Nephron progenitor cell (in vitro differentiated cells): ENCODE measurements at places on chromosomes 2 and 18.

GRCh38 chr2:158602027-158602426 is 145.3 kb downstream of the PKP4 start:
- H3K27ac ChIP-seq = no peak overlapping the region
- DNase-seq = no peak
- H3K4me1 ChIP-seq = no peaks in the 10 kb centered on the region
- H3K36me3 ChIP-seq = peaks cover 16% of the 10 kb centered on the region
- H3K4me3 ChIP-seq = no peak overlapping the region
- H3K27me3 ChIP-seq = no peaks in the 10 kb centered on the region

DNA sequence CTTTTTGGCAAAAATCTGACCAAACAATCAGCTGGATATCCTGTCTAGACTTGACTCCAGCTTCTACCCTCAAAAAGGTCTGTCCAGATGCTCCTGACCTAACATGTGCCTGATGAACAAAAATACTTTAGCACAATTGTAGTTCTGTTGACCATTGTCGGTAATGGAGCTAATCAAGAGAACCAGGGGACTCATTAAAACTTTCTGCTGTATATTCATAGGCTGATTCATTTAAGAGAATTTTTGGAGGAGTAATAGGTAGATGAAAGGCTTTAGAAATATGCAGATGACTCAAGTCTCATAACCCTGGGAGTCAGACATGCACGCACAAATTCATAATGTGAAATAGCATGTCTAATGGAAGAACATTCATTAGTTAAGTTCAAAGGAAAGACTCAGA is 514.2 kb downstream of the TXNL1 start:
- DNase-seq = no peak
- H3K27me3 ChIP-seq = no peaks in the 10 kb centered on the region
- no peaks in the 10 kb centered on the region for H3K36me3 ChIP-seq
- no peak overlapping the region for H3K4me3 ChIP-seq
- peaks cover 10% of the 10 kb centered on the region for H3K4me1 ChIP-seq

DNA sequence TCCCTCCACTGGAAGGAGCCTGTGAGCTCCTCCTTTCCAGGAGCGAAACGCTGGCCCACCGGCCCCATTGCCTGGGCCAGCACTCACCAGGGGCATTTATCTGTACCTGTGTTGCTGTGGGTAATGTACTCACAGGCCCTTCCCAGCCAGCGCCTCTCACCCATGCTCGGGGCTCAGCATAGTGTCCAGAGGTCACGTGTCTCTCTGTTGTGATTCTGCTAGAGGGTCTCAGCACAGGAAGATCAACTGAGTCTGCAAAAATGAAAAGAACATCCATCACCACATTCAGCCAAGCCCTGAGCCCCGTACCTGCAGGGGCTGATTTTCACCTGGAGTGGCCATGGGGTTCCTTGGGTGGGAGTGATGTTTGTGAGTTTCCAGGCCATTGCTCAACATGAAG is 103.1 kb upstream of the TPO start:
- H3K4me1 ChIP-seq = peaks cover 5% of the 10 kb centered on the region
- H3K27ac ChIP-seq = no peak overlapping the region
- peaks cover 5% of the 10 kb centered on the region for H3K27me3 ChIP-seq
- no peak overlapping the region for H3K4me3 ChIP-seq
- no peaks in the 10 kb centered on the region for H3K36me3 ChIP-seq
- DNase-seq = no peak

DNA sequence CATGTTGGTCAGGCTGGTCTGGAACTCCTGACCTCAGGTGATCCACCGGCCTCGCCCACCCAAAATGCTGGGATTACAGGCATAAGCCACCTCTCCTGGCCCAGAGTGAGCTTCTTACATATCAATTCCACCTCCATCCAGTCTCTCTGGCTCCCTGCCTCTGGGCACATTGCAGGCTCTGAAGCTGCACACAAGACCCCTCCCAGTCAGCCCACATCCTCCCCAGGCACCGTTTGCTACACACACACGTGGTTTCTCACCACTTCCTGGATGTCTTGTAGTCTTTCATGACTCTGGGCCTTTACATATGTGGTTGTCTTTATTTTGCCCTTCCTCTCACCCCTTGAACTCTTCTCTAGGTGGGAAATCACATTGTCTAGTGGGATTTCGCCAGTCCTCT is 64.0 kb upstream of the CABLES1 start:
- peaks cover 3% of the 10 kb centered on the region for H3K27me3 ChIP-seq
- no peak for DNase-seq
- no peak overlapping the region for H3K4me3 ChIP-seq
- H3K36me3 ChIP-seq = no peaks in the 10 kb centered on the region

DNA sequence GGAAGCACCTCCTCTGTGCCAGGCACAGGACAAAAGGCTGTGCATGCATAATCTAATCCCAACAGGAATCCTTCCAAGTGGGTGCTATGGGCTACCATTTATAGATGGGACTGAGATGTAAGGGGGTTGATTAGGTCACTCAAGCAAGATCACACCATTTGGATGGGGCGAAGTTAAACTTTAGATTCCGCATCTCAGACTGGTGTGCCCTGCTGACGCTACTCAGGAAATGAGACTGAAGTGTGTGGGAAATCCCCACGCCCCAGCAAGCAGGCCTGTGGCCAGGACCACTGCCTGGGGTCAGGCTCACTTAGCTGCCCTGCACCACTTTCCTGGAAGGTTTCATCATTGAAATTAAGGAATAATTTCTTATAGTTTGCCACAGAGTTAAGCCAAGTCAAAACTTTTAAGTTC is 70.5 kb upstream of the PPP1CB start:
- peaks cover 4% of the 10 kb centered on the region for H3K27me3 ChIP-seq
- H3K4me3 ChIP-seq = no peak overlapping the region
- H3K36me3 ChIP-seq = no peaks in the 10 kb centered on the region
- peaks cover 64% of the 10 kb centered on the region for H3K4me1 ChIP-seq
- no peak for DNase-seq

DNA sequence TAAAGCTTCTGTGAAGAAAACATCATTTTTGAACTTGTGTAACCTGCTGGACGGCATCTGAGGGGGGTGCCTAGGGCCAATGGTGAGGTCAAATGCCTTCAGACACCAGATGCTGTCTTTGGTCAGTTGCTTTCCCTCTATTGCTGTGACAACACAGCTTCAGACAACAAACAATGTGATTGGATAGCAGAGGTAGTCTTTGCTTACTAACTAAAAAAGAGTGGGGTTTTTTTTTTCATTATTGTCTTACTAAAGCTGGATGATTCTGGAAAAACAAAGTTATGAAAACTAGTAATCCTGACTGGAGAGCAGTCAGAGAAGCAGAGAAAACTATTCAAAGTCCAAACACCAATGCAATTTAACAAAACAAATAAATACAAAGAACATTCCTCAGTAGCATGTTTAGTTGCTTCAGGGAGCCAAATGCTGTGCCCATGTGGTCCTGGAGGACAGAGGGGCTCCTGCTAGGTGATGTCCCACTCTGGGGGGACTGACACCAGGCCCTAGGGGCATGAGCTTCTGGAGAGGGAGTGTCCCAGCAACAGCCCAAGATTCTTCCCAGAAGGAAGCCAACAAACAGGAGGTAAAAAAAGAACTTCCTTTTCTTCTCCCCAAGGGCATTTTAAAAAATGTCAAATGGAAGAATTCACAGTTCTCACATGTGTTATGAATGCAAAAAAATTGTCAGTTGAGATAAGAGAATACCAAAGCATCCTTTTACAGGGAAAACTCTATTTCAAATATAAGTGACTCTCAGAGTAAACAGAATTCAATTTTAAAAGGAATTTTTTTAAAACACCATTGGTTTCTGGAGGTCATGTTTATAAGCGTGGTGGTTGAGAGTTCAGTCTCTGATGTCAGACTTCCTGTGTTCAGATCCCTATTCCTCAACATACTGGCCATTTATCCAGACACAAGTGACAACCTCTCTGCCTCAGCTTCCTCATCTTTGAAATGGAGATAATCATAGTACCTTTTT is 181.1 kb upstream of the PGAP1 start:
- H3K4me1 ChIP-seq = peaks cover 27% of the 10 kb centered on the region
- peak overlapping the region; percentile 96 for H3K27ac ChIP-seq
- H3K27me3 ChIP-seq = no peaks in the 10 kb centered on the region
- no peak for DNase-seq
- H3K36me3 ChIP-seq = no peaks in the 10 kb centered on the region

- no peaks in the 10 kb centered on the region for H3K36me3 ChIP-seq
- no peak overlapping the region for H3K4me3 ChIP-seq
- no peaks in the 10 kb centered on the region for H3K4me1 ChIP-seq
- peaks cover 5% of the 10 kb centered on the region for H3K27me3 ChIP-seq
- no peak overlapping the region for H3K27ac ChIP-seq
Measured at GRCh38 chr2:228613133-228613850, 431.8 kb upstream of the SPHKAP start.

GRCh38 chr2:108884619-108885018 is 98.0 kb downstream of the CCDC138 start:
- H3K27me3 ChIP-seq = no peaks in the 10 kb centered on the region
- H3K27ac ChIP-seq = no peak overlapping the region
- H3K4me3 ChIP-seq = no peak overlapping the region
- H3K36me3 ChIP-seq = peaks cover 96% of the 10 kb centered on the region
